ENCODE measurements at places on chromosomes 7 and 10.

DNA sequence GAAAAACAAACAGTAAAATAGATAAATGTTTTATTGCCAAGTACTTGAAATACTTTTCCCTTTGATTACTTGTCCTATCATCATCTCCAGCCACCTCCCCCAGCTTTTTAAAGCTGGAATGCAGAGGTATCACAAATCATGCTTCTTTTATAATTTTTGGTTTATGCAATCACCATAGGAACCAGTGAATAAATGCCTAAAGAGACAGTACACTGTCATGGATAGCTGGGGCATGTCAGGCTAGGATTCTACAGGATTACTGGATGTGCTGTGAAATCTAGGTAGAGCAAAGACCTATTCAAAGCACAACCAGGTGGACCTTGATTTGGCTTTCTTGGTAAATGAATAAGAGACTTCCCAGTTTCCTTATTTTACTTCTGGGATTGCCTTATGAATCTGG, 158.6 kb downstream of the ELAPOR2 start:
- DNase-seq, result no peak

GRCh38 chr10:93851169-93851568, 42.6 kb upstream of the SLC35G1 start:
- DNase-seq, result no peak

GRCh38 chr7:12080006-12080405, 131.1 kb upstream of the TMEM106B start:
- DNase-seq, result no peak

DNA sequence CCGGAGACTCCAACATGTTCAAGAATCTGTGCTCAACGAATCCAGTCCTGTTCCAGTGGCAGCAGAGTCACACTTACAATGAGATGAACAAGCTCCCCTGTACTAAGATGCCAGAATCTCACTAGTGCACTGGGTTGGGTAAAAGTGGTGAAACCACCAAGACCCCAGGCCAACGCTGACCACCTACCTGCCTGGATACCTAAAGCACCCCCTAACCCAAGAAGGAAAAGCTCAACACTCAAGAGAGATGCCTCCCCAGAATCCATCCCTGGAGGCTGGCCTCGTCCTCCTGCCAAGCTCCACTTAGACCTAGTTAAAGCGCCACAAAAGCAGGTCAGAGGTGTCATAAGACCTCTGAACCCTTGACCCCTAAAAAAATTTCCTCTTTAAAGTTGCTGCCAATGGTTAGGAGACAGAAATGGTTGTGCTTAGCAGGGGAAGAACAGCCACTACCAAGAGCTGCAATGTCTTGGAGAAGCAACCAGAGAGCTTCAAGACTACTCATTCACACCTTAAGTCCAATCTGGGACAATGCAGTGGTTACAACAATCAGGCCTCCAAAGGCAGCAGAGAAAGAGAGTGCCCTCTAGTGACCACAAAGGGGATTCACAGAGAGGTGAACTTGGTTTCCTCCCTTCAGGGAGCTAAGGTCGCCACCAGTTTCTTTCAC, 94.6 kb upstream of the MACROH2A2 start:
- DNase-seq, result no peak

GRCh38 chr7:77310982-77311381, 105.2 kb downstream of the GSAP start:
- no peak for DNase-seq
